Fibroblast of skin of left biceps (primary cell): ENCODE measurements at places on chromosomes 11 and 22.

DNA sequence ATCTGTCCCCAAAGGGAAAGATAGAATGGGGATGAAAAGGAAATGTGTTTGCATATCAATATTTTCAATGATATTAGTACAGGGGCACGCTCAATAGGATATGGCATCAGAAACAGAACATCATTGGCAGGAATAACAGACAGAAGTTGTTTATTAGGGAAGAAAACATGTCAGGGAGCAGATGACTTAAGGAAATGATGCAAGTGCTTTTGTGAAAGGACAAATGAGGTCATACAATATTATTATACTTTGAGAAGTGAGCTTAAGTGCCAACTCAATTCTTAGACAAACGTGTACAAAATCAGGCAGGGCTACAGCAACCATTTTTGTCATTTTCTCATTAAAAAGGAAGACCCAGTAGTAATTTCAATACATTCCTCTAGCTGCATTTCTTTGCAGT, 388.4 kb downstream of the SOX6 start:
- no peak for DNase-seq

DNA sequence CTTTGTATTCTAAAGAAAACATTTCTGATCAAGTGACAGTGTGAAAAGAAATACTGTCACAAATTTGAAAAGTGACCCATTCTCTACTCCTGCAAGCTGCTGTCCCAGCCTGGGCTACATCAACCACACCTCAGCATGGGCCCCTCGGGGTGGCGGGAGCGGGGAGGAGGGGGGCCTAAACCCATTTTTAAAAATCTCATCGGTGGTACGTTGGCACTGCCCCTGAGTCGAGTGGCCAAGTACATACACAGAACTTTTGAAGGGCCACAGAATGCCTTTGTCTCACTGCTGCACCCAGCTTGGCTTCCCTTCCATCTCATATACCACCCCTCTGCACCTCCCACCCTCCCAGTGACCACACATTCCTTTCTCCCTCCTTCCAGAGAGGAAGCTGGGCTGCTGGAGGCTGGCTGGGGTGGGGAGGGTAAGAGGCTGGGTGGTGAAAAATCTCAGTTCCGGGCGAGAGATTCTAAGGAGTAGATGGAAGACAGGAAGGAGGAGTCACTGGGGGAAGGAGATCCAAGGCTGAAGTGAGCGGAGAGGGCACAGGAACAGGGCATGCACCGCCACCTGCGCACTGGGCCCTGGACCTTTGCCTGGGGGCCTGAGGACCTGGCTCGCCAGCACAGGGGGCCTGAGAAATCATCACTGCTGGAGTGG, 21.1 kb downstream of the FXYD6 start:
- no peak for DNase-seq

DNA sequence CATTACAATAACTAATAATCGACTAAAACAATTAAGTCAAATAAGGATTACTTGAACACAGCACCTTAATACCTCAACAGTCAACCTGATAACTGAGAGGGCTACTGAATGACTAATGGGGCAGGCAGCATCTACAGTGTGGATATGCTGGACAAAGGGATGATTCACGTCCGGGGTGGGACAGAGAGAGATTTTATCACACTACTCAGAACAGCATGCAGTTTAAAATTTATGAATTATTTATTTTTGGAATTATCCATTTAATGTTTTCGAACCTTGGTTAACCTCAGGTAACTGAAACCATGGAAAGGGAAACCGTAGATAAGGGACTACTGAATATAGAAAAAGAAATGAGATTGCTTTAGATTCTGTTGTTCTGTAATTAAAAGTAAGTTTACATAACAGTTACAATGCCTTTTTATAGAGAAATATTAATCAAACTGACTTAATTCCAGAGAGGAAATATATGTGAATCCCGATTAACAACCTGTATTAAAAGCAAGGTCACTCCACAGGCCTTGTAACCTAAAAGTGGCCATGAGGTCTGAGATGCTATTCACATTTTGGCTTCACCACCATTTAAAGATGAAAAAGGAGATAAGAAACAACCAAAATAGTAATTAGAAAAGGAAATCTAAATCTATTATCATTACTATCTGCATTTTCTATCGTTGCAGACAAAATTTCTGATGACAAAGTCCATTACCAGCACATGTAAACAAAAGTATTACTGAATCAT, 119.0 kb upstream of the TP53AIP1 start:
- DNase-seq = no peak

DNA sequence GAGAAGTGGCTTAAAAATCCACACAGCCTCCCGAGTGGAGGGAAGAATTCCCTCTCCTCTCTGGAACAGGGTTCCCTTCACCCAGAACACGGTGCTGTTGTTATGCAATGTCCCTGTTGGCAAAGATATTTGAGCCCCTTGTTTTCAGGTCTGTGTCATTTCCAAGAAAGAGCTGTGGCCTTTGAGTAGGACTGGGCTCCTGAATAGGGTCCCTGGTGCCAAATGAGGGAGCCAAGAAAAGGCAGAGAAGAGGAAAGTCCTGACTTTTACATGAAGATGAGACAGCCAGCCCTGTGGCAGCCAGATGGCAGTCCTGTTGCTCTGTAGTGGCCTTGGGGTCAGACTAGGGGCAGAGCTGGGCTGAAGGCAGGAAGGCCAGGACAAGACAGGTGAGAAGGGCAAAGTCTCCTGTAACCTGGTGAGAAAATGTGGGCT, 51.2 kb upstream of the ELF5 start:
- DNase-seq = no peak

DNA sequence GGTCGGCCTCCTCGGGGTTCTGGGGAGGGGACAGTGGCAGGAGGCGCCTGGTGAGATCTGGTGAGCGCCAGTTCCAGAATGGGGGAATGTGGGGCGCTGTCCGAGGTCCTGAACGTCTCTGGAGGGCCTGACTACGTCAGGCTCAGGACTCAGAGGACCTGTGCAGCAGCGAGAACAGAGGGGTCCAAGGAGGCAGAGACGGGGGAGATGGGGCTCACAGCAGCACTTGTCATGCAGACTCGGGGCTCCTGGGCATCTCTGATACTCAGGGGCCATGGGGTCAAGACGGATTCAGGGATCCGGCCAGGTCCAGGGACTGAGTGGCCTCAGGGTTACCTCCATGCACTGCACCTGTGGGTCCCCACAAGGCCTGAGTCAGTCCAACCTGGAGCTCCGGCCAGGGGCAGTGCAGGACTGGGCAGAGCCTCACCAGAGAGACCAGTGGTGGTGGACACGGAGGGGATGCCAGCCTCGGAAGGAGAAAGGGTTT, 92.2 kb downstream of the BRD1 start:
- DNase-seq = no peak

DNA sequence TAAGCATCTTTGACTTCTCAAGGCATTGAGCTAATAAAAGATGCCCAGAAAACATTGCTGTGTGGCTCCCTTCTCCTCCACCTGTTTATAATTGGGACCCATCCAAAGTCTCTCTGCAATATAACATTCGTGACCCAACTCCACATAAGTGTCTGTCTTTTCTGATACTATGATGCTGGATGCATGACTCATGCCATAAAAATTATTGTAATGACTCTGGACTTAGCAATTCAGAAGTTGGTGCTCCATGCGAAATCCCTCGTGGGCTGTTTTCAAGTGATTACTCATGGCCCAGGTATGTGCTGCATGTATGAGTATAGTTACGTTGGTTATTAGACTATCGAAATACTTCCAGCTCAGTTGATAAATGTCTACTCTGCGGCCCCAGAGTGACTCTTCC, 11.7 kb downstream of the FJX1 start:
- DNase-seq = peak; percentile 99

DNA sequence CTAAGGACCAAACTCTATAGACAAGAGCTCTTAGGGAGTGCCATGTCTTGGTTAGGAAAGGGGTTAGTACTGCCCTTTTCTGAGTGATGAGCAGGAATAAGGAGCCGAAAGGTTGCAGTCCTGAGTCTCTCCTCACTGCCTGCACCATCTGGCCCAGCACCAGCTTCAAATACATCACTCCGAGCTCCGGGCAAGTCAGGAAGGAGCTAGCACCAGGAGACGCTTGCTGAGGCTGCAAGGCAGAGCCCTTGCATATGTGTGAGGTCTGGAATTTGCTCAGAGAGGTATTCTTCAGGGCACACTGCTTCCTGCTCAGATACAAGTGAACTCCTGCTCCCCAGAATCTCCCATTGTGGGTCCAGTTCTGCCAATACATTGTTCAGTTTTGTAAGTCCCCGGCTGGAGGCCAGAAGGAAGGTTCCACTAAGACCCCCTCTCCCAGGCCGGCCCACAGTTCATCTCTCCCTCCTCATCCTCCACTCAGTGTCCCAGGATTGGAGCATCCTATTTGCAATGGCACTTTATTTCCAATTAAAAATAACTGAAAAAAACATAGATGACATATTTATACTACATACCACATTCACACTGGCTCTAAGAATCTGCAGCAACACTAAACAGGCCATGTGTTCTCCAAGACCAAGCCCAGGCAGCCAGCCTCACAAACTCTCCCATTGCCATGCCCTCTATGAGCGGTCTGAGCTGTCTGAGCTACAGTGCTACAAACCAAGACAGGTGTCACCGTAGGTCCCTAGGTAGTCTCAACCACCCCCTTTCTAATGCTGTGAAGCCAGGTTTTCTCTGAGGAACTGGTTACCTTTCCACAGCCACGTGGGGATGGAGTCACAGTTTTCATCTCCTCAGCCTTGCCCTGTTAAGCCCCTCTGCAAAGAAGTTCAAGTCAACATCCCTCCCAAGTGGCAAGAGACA, 55.1 kb upstream of the SPATA19 start:
- DNase-seq = no peak

GRCh38 chr11:65410936-65411680, 11.5 kb upstream of the NEAT1 start:
- DNase-seq = no peak

GRCh38 chr11:133197425-133197824, 334.9 kb downstream of the OPCML start:
- no peak for DNase-seq

- no peak for DNase-seq
These were observed 58.8 kb downstream of the GRK3 start for GRCh38 chr22:25623310-25623734.

- DNase-seq = peak; percentile 86
These were observed 197.2 kb upstream of the PITPNB start for GRCh38 chr22:28116219-28116673.

DNA sequence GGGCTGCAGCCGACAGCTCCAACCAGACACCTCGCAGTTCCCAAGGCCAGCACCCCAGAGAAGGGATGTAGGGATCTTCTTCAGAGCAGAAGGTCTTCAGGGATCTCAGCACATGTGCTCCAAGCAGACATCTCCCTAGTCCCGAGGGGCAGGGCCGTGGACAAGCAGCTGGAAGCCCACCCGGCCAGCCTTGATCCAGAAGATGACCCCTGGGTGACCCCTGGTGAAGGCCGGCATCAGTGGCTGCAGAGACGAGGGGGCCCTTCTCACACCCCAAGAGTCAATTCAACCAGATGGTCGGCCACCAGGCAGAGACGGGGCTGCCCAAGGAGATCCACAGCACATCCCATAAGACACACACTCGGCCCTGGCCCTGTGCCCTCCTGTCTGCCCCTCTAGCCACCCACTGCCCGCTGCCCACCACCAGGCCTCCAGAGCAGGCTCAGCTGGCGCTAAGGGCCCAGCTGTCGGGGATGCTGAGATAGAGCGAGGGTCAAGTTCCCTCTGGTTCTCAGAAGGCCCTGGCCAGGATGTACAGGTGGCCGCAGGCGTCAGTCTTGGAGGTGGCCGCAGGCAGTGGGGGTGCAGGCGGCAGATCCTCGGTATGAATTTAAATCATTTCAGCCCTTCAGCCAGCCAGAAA, 168.3 kb downstream of the BRD1 start:
- no peak for DNase-seq

DNA sequence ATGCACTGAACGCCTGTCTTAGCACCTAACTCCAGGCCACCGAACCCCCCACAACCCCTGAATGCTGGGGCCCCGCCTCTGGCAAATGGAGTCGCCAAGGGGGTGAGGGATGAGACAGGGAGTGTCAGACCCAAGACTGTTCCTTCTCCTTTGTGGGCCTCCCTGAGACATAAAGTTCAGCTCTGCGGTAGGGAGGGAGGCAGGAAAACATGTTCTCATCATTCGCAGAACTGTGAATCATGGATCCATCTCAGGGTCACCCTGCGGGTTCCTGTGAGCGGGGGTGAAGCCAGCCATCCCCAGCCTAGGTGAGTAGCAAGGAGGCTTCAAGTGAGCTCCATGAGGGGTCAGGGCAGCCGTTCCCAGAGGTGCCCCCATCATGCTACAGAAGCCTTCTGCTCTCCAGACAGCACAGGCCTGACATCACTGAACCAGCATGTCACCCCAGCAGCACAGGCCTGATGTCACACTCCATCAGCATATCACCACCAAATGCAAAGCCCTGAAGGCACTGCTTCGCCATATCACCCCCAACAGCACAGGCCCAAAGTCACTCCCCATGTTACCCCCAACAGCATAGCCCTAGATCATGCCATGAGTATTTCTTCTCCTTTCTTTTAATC, 27.2 kb downstream of the TMPRSS6 start:
- DNase-seq = no peak

GRCh38 chr11:106471276-106471675, 393.8 kb downstream of the AASDHPPT start:
- DNase-seq = no peak

DNA sequence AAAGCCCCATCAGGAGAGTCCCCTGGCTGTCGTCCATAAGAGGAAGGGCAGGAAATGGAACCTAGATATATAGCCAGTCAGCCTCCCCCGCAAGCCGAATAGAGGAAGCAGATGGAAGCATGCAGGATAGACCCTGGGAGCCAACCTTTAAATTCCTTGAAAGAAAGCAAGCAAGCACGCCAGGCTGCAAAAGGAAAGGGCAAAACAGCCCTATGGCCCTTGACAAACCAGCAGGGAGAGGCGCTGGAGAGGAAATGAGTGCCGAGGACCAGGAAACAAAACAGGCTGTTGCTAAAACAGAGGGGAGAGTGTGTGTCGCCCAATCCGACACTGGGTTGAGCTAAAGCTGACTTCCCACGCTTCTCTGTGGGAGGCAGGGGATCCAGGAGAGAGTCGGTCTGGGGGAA, 203.5 kb upstream of the MTNR1B start:
- DNase-seq = no peak

DNA sequence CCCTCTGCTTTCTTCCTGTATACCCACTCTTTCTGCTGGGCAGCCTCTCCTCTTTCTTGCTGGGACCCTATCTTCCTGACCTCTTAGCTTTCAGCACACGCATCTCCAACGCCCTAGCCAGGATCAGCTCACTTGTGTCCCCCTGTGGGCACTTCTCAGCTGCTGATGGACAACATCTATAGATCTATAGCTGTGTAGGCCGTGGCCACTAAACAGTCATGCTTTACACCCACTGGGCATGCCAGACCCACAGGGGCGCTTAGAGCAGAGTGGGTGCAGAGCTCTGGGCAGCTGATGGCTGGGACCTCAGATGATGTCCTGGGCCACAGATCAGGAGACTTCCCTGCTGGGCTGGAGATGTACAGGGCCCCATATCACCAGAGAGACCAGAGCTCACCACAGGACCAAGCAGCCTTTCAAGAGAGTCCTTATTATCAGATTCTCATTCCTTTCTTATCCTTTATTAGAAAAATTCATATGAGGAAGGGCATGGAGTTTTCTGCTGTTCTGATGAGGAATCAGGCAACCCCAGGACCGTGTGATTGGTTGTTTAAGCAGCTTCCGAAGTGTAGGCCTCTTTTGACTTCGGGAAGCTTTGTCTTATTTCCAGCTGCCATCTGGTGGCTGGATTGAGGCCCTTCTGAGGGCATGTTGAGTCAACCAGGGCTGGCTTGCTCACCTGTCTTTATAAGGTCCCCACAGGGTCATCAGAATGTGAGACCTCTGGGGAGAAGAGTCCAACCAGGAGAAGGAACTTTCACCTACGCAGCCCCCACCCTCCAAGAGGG, 60.5 kb downstream of the OSBP2 start:
- peak; percentile 45 for DNase-seq

GRCh38 chr11:118186346-118187107, 10.1 kb upstream of the SCN2B start:
- DNase-seq = no peak

- DNase-seq = no peak
These were observed 768 bp upstream of the CDKN1C start for GRCh38 chr11:2886191-2886894.
